ENCODE measurements at places on chromosomes 7 and 10.

GRCh38 chr7:153286763-153287162 is 527.2 kb downstream of the ACTR3B start:
- no peak for DNase-seq

DNA sequence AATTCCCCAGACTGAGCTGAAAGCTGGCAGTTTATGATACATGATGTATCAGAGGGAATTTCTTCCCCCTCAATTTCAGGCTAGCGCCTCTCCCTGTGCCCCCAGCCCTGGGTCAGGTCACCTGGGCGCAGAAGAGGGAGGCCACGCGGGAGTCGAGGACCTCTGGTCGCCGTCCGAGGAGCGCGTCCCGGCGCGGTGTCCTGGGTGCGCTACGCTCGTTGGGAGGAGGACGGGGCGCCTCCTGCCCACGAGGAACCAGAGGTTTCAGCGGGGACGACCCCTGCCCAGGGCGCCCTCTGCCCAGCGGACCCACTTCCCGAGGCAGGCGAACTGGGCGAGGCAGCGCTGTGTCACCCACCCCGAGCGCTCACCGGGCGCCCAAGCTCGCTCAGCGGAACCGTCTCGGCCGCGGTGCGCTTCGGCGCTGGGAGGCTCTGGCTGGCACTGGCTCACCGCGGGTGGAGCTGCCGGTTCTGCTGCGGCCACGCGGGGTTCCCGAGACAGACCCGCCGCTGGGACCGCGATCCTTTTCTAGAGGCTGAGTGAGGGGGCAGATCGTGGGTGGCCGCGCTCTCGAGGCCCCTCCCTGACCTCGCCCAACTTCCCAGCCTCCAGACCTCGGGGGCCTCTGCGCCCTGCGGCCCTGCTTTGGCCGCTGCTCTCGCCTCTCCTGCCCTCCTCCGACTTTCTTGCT is at the start of gene FAM237B:
TSS of gene FAM237B (minus strand) at position 504 of the 694 bp plus-strand sequence. CDS start 1,556 bp downstream, outside the sequence.
- peak; percentile 34 for DNase-seq

- peak; percentile 91 for DNase-seq
Measured at GRCh38 chr7:66952343-66953043, 31.5 kb downstream of the TMEM248 start.

- DNase-seq: no peak
Measured at GRCh38 chr7:36372156-36372555, 17.5 kb upstream of the ANLN start.

- DNase-seq: no peak
Measured at GRCh38 chr7:4486907-4487306, 195.2 kb upstream of the FOXK1 start.

GRCh38 chr10:113284635-113285034 is 268.2 kb upstream of the HABP2 start:
- no peak for DNase-seq

DNA sequence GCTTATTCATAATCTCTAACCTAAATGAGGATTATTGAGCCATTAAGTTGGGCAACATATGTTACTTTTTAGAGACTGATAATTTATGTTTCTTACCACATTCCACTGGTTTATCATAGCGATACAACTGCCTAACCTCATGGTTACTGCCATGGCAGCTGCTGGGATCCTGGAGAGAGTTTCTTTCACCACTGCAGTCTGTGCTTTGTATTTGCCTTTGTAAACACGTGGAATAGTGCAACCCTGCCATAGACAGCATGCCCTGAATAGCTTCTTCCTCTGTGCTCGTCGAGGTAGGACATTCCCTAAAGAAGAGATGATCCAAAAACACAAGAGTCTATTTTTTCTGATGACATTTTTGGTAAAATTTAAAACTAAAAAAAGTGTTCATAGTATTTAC is 33.7 kb upstream of the PARP12 start:
- DNase-seq: no peak

- peak; percentile 65 for DNase-seq
Measured at GRCh38 chr7:157318015-157318706, 18.6 kb upstream of the DNAJB6 start.

- DNase-seq: no peak
Measured at GRCh38 chr7:158956805-158957509, 100.6 kb downstream of the DYNC2I1 start.

DNA sequence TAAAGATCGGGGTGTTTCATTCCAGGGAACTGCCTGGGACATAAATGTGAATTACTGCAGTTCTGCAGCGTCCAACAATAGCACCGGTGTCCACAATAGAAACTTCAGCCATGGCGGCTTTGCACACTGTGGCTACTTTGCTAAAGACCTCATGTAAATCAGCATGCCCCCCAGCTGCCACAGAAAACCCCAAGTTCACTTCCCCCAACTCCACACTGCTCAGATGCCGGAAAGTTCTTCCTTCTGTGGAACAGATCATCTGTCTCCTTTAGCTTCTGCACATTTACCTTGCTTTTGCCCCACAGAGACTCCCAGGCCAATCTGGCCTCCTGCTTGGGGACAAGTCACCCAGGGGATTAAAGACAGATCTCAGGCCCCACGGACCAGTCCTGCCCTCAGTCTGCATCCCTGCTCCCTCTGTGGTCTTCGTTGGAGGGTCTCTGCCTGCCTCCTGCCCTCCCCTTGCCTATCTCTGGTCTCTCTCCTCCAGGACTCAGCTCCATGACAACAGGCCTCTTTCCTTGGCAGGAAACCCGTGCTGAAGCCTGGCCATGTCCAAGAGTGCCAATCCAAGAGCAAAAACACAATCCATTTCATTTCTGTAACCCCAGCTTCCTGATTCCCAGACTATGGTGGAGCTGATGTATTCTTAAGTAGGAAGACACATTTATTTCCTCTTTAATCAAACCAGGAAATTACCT is 403.2 kb downstream of the RPS24 start:
- DNase-seq: no peak

GRCh38 chr10:133445751-133446708 is 7.7 kb upstream of the SCART1 start:
- DNase-seq: no peak

DNA sequence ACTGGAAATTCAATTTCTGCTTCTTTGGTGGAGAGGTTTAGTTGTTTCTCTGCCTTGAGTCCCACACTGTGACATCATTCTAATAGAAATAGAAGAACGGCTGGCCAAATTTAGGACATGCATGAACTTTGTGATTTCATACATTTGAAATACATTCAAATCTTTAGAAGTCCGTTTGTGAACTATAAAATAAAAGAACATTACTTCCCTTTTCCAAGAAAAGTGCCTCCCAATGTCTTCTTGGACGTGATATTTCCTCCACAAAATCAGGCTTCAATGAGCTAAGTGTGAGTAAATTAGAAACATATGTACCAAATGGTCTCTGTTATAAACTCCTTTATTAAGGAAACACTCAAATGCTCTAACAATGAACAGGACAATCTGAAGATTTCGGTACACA is 314.5 kb upstream of the AKR1E2 start:
- DNase-seq: no peak

GRCh38 chr7:106537119-106537518 is 123.8 kb downstream of the CCDC71L start:
- DNase-seq: no peak

- no peak for DNase-seq
Measured at GRCh38 chr7:80413383-80413945, 98.4 kb downstream of the GNAT3 start.

- DNase-seq: no peak
Measured at GRCh38 chr7:126608339-126608776, 644.4 kb downstream of the GRM8 start.

- peak; percentile 41 for DNase-seq
Measured at GRCh38 chr10:69069090-69070042, 18.5 kb upstream of the SRGN start.

DNA sequence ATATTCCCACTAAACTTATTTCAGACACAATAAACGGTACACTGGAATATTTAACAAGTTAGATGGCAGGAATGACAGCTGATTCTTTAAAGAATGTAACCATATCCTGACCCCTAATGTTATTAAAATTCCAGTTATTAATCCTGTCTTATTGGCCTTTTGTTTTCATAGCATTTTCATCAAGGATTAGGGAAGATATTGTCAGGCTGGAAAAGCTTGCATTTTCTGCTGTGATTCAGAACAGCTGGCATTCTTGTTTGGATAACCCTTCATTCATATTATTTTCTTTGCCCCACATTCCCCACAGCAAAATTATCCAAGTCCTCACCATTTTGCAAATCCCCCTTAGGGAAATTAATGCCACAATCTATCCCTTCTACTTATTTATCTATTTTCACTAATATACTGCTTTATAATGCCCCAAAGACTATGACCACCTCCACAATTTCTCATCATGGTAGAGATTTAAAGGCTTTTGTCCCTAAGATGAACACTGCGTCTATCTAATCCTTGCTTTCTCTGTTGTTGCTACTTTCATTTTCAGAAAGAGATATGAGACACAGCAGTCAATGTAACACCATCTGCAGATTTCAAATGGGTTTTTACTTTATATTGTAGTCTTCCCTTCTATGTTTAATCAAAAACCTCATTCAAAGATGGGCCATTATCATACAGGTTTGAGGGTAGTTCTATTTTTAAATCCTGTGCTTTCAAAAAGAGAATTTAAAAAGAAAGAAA is 475.1 kb downstream of the PARD3 start:
- DNase-seq: no peak

DNA sequence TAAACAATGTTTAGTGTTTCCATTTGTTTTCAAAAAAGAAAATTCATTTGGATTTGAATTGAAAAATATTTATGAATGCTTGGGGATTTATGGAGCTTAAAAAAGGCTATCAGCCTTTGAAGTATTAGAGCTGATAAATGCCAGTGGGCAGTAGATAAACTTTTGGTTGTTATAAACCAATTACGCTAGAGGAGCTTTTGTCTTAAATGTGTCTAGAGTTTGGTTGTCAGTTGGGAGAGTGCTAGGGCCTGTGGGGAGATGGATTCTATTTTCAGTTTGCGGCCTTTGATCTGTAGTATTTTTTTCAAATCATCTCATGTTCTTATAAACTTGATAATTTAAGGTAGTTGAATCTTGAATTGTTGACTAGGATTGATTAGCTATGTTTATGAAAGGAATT is 104.0 kb downstream of the SND1 start:
- no peak for DNase-seq

DNA sequence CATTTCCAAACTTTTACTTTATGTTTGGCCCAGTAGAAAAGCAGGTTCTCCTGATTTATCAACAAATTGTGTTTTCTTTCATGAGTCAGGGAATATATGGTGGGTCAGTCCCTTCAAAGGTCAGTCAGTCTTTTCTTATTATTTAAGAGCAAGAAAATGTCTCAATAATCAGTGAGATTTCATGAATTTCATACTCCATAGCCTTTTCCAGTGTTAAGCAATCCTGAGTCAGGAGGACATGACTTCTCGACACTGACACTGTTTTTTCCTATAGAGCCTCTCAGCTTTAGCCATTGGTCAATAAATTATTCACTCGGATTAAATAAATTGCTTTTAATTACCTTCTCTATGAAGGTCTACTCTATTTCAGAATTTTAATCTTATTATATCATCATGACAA is 334.5 kb downstream of the SORCS1 start:
- no peak for DNase-seq

DNA sequence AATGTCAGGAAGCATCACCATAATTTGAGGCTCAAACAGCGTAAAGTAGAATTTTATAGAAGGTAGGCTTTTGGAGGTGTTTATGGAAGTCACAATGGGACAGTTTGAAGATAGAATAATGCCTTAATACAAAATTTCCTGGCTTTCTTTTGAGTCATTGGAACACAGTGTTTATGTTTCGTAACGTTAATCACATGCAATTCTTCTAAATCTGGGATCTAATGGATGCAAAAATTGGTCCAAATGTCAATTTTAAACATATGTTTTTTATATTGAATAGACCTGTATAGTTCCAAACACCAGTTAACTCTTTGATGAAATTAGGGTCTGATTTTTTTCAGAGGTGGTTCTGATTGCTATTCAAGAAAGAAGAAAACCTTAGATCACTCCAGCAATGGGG is 86.5 kb upstream of the HPS1 start:
- no peak for DNase-seq
